ENCODE measurements at places on chromosomes 12 and 14.

- no peak for DNase-seq
These were observed 108.6 kb downstream of the EGLN3 start for GRCh38 chr14:33842299-33842698.

DNA sequence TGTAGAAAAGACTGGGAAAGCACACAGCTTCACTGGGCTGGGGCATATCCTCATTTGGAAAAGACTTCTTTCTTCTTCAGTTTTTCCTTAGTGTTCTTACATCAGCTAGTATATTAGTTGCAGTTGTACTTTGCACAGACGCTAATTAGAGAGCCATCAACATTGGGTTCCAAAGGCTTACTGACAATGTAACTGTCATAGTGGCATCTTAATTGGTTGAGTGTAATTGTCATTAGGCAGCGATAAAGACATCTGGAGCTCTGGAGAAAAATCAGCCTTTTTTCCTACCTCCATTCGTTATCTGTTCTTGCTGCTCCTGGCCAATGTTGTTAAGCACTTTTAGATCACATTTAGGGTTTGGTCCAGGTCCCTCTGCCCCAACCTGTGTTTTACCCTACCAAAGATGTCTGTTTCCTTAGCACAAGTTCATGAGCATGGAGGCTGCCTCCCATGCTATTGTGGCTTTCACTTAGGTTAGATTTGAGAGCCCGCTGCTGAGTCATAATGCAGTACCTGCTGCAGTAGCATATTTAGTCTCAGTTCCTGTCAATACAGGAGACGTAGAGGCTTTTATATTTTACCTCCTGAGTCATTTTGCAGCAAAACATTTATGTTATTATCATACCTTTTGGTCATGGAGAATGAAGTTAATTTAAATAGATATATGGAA lies 49.2 kb downstream of the FBXW8 start:
- no peak for DNase-seq

GRCh38 chr12:65574867-65575266 lies 249.4 kb upstream of the HMGA2 start:
- no peak for DNase-seq

GRCh38 chr14:80017795-80018194 lies 193.5 kb downstream of the DIO2 start:
- DNase-seq = no peak

GRCh38 chr14:71620401-71620800 lies 311.8 kb upstream of the RGS6 start:
- DNase-seq = no peak

- DNase-seq = no peak
These were observed 145.8 kb downstream of the DICER1 start for GRCh38 chr14:95011445-95012006.

DNA sequence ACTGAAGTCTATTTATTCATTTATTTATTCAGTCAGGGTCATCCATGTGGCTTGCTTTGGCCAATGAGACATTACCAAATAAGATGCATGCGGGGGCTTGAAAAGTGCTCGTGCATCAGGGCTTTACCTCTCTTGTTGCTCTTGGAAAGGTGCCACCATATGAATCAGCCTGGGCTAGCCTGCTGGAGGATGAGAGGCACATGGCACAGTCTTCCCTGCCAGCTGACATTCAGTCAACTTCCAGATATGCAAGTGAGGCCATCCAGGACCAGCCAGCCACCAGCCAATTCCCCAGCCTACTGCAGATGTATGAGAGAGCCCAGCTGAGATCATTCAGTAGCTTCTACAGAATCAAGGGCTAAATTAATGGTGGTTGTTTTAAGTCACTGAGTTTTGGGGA lies 105.2 kb upstream of the RPH3A start:
- DNase-seq = no peak

- DNase-seq = no peak
These were observed 91.1 kb downstream of the MYF5 start for GRCh38 chr12:80807640-80808288.

GRCh38 chr12:124767066-124767821 lies 96.4 kb downstream of the SCARB1 start:
- DNase-seq = peak; percentile 86

DNA sequence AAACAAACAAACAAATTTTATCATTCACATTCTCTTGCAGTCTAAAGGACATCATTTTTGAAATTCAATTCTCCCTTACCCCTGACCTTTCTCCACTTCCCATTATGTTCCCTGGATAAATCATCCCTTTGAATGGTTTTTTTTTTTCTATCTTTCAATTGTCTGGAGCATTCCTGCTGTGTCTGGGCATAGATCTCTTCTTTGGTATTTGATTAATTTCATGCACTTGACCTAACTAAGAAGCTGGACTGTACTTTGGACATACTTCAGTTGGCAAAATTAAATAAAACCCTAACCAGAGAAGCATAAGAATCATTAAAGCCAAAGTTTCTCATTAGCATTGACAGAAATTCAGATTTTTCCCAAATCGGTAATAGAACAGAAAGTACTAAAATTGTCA lies 163.6 kb upstream of the BMP4 start:
- DNase-seq = no peak

DNA sequence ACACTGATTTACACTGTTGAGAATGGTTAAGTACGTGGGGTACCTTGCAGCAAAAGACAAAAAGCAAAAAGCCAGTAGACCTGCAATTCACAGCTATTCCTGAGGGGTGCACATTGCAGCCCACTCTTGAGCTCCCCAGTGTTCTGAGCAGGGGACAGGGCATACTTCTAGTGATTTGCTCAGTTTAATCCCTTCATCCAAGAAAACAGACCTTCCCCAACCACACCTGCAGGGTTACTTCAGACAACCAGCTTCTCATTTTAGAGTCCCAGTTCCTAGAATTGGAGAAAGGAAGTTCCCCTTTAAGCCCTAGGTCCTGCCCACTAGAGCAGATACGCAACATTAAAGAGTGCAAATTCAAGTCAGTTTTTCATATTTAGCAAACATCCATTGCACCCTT lies 3.6 kb upstream of the WSB2 start:
- no peak for DNase-seq

Measured in left hindlimb (tissue), 1 donor.